Activated CD4-positive, alpha-beta T cell treated with anti-CD3 and anti-CD28 coated beads, Interleukin-2, amount 50 U/mL, for 4 hours (primary cell): ENCODE measurements at places on chromosomes 5 and 9.
A peak's percentile ranks its signal among the peaks of the same experiment; 100 is the strongest.

- DNase-seq = no peak
Observed at GRCh38 chr9:95494022-95494415, 22.8 kb downstream of the PTCH1 start.

- DNase-seq = no peak
Observed at GRCh38 chr5:124919747-124920525, 173.5 kb upstream of the ZNF608 start.

DNA sequence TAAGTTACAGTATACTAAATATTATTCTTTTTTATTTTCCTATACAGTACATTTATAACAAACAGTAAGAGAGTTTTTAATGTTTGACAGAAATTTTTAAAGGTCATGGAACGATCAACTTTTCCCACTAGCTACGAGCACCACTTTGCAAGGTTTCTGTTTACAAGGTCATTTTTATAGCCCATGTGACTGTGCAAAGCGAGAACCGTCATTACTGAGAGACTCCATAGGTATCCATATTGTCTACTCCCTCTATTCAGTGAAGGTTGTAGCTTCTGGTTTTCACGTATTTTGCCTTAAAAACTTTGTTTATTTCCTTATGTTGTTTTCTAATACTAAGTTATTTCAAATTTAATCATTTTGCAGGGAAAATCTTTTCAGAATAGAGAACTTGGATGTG, 186.3 kb upstream of the RGMB start:
- DNase-seq = no peak

DNA sequence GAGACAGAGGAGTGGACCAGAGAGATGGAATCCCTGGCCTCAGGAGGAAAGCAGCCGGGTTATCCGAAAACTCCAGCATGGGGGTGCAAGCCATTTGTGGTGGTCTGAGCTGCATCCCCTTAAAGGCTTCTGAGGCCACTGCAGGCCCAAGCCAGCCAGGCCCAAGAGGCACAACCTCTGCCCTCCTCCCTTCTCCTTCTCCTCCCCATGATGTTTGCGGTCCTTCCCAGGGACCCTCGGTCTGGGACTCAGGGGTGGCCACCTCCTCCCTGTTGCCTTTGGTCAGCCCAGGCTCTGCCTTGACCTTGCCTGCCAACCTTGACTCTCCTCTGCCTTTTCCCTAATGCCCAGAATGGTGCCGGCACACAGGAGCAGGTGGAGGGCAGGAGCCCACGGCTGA, 4.6 kb downstream of the NCS1 start:
- no peak for DNase-seq

GRCh38 chr5:156675395-156675794, 174.7 kb upstream of the PPP1R2B start:
- no peak for DNase-seq

- DNase-seq = no peak
Observed at GRCh38 chr5:157740229-157740610, 3.3 kb upstream of the LSM11 start.

- DNase-seq = no peak
Observed at GRCh38 chr5:179795049-179795862, 1.5 kb downstream of the LTC4S start.

DNA sequence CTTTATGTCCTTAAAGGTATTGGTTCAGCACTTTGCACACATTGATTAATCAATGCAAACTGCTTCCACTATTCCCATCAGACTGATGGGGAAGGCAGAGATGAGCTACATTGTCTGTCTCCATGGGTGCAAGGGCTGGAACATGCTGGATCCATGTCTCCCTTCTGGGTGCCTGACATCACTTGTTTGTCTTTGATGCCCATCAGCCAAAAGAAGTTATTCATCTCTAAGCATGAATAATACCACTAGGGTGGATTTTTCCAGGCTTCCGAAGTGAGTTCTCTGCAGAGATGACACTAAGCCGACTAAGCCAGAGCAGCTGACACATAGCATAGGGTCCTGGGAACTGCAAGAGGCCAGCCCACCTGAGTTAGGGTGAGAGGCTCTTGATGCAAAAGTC, 8.7 kb downstream of the FGF1 start:
- no peak for DNase-seq

DNA sequence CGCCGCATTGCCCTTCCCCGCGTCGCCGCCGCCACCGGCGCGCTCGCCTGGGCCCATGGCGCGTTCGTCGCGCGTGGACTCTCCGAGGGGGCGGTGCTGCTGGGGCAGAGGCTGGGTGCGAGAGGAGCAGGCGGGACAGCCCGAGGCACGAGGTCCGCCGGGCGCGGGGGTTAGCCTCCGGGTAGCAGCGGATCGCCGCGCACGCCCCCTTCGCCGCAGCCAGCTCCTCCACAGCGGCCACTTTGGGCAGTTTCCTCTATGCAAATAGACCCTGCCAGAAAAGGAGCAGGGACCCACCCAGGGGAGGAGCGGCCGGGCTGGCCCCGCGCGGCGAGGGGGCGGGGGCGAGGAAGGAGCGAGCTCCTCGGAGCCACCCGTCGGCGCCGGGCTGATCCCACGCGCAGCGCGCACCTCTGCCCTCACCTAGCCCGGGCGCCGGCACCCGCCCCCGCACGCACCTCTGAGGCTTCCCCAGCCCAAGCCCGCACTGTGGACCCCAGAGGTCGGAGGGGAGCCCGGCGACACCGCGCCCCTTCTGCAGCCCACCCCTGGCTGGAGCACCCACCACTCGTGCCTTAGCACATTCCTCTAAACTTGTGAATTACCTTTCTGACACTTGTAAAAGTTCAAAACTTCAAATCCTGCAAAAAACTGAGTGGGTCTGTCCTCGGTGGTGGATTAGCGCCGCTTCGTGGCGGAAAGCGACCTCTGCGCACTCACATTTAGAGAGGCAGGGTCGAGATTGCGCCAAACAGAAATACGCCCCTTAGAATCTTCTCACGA, at the start of gene COL23A1:
TSS of gene COL23A1 (minus strand) at position 253 of the 783 bp plus-strand sequence.
- peak; percentile 23 for DNase-seq

DNA sequence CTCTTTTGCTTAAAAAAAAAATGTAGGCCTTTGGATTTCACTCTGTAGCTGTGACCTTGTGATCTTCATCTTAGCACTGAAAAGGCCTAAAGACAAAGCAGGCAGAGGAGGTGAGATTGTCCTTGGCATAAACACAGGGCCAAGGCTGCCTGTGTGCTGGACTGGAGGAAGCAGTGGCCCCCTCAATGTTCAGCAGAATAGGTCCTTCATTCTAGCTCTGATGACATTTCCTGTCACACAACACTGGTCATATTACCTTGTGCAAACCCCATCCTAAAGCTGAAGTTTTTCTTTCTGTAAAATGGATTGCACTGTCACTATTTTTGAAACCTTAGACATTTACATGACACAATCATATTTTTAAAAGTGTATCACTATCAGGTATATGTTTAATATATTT, 147.4 kb downstream of the INSYN2B start:
- DNase-seq = no peak
